ENCODE measurements at places on chromosomes 3 and 15.

- peak; percentile 2 for DNase-seq
Observed at GRCh38 chr3:178663201-178663934, 127.1 kb downstream of the KCNMB2 start.

DNA sequence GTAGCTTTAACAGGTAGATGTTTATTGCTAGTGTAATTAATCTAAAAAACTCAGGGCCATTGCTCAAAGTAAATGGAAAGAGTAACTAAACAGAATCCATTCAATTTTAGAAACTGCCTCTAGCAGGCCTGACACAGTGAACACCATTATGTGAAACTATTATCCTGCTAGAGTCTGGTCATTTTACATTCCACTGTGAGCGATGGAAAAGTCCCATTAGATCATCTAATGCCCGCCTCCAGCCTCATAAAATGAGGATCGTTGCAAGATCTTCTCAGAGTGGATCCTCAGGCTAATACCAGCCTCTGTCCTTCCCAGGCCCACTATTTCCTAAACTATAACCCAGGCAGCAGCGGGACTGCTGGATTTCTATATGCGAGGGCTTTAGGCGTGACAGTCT is 107.7 kb downstream of the WDR76 start:
- no peak for DNase-seq

- no peak for DNase-seq
Observed at GRCh38 chr15:94237903-94238302, 6.5 kb downstream of the MCTP2 start.

GRCh38 chr3:38317192-38317759 is 29.3 kb upstream of the XYLB start:
- no peak for DNase-seq

DNA sequence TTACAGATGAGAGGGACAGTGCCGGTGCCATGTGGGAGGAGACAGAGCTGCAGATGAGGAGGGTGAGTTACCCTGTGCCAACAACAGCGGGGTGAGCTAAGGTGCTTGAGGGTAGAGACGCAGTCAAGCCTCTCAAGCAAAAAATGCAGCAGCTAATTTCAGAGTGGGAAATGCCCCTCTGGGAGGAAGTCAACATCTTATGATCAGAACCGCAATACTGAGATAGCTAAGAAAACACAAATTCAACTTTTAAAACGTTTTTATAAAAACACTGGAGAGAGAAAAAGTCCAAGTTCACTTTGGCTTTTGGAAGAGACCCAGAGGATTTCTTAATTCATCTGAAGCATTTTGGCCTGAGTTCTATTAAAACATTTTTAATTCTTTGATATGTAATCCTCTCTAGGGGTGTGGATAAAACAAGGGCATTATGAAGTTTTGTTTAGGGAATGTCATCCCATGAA is 319.2 kb downstream of the SLC9A9 start:
- DNase-seq, result peak; percentile 31

All from myocyte (in vitro differentiated cells).